Colonic mucosa (tissue), 4 donors: ENCODE measurements at places on chromosomes 4 and X. TPM values are rescaled to one million over a fixed set of nuclear protein-coding genes. Genes with fewer than 3 reads are reported as not detected.

Gene PAGE2
- not detected for total RNA-seq

Gene SYTL4
- total RNA-seq: 30.4 TPM

Gene ARFIP1
- total RNA-seq: 55.9 TPM

Gene MPP1
- total RNA-seq: 24.3 TPM

Gene MAGEC1
- total RNA-seq: not detected

Gene ZAR1
- not detected for total RNA-seq

- DNase-seq: no peak
These were observed 151.3 kb downstream of the GABRA3 start for GRCh38 chrX:152299787-152300186.

- DNase-seq: no peak
These were observed 506.1 kb downstream of the RPA4 start for GRCh38 chrX:97389761-97390192.

DNA sequence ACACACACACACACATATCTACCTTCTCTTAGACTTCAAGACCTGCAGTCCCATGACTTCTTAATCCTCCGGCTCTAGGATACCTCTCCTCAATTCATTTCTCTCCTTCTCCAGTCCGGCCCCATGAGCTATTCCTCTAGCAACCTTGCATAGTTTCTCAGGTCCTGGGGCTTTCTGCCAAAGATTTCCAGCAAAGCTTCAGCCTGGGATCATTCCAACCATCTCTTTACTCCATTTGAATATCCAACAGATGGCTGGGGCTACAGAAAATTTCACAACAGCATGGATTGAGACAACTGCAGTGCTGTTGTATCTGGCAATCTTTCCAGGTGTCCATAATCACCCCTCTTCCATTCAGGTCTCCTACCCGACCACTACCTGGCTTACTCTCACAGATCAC, 184.1 kb downstream of the DCHS2 start:
- DNase-seq: no peak

DNA sequence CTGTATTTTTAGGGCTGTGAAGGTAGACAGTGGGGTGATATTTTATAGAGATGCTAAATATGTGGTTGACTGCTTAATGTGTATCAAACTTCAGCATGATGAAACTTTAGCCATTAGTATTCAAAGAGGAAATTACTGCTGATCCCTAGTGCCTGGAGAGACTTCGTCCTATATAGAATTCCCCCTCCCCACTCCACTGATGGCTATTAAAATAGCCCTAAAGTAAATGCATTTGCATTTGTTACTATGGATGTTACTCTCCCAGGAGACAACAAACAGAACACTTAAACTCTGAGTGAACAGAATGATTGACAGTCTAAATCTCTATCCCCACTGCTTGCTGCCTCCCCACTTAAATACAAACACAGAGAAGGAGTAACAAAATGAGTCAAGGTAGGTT, 39.1 kb downstream of the ADGRL3 start:
- no peak for DNase-seq

- no peak for DNase-seq
These were observed 11.7 kb downstream of the MMRN1 start for GRCh38 chr4:89906316-89906715.

DNA sequence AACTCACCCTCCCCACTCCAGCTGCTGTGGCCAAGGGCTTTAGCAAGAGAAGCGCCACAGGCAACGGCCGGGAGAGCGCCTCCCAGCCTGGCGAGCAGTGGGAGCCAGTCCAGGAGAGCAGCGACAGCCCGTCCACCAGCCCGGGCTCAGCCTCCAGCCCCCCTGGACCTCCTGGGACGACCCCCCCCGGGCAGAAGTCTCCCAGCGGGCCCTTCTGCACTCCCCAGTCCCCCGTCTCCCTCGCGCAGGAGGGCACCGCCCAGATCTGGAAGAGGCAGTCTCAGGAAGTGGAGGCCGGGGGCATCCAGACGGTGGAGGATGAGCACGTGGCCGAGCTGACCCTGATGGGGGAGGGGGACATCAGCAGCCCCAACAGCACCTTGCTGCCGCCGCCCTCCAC, 11.2 kb upstream of the HGFAC start:
- no peak for DNase-seq

- no peak for DNase-seq
These were observed 56.3 kb downstream of the CCDC149 start for GRCh38 chr4:24856586-24856985.

- DNase-seq: no peak
These were observed 339.7 kb upstream of the HS3ST1 start for GRCh38 chr4:11768251-11768972.

DNA sequence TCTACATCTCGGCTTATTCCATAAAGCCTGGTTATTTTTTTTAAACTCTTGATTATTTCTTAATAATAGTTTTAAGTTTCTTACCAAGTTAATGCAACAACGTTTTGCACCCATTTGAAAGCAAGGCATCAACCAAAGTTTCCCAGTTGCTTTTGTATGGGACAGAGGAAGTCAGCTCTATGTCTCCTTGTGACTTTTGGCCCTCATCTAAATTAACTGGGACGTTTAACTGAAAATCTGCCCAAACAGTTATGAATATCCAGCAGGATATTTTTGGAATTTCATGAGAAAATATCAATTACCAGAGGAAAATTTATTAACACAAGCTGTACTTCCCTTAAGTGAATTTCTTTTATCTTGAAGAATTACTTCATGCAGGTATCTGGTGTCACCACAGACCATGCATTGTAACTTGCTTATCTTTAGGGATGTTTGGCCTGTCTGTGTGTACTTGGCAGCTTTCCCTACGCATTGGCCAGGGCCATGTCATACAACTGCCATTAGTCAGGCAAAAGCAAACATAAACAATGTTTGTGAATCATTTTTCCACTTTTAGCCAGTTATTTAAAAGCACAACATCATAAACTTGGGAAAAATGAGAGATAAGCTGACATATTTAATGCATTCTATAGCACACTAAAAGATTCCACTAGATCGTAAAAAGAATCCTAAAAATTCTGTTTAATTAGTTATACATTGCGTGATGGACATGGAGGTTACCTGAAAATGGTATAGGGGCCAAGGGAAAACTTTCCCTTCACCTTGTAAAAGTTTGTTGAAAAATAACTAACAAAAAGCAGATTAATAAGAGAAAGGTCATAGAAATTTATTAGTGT, 101.4 kb upstream of the PDE5A start:
- peak; percentile 79 for DNase-seq

GRCh38 chrX:40617566-40617965, 5.7 kb upstream of the MPC1L start:
- no peak for DNase-seq

DNA sequence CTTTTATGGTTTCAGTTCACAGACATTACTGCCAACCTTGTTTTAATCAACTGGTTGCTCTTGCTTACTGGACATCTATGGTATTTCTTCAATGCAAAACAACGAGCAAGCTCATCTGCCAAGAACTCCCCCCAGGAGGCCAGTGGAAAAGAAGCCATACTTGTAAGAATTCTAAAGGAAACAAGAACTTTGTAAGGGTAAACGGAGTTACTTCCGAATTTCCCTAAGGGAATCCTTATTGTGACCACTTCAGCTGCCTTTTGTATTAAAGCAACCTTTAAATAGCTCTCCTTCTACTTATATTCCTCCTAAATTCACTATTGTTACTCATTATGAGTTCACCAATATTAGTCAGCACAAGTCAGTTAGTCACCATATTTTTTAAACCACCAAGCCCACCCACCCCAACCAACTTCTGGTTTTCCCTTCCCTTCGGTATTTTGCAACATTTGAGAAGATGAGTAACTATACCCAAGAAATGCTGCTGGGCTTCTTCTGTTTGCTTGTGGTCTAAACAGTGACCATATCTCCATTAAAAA, 602.8 kb upstream of the DIPK2B start:
- DNase-seq: no peak

DNA sequence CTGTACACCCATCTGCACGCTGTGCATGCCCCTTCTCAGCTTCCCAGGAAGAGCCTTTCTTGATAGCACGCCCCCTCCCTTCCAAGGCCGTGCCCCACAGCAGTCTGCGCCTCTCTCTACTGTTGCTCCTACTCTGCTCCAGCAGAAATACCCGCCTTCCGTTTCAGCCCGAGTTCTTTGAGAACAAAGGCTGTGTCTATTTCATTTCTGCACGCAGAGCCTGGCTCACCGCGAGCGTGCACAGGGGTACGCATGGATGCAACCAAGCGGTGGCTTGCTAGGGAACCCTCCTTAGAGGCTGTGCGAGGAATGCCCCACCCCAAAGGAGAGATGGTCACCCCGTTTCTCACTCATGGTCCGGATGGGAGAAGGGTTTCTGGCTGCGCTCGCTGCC, 485 bp downstream of the AADAT start:
- DNase-seq: peak; percentile 42

DNA sequence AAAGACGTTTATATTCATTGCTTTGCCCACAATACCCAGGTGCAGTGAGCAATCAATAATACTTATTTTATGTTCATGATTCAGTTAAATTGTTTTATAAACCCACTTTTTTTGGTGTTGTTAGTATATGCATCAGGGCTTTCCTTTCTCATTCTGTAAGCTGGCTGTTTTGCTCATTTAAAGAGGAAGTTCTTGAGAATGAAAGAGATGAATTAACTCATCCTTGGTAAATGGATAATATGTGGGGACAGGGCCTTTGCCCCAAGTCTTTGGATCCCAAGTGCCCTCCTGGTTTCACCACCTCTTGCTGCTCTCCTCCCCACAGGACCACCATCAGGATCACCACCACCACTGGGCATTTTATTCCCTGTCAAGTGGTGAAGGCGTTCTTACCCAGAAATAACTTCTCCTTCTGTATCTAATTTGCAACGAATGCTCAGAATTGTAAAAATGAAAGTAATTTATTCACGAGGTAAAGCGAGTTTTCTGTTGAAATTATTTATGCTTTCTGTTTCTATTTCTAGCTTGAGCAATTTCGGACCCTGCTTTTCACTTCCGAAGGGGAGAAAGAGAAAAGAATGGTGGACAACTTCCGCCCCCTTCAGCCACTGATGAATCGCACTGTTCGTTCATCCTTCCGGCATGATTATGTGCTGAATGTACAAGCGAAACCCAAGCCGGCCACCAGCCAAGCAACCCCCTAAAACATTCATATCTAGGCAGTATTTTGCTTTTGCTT, 8.2 kb upstream of the ZRSR2 start:
- no peak for DNase-seq

- no peak for DNase-seq
These were observed 153.5 kb downstream of the CAMK2D start for GRCh38 chr4:113607998-113608397.

- DNase-seq: no peak
These were observed 9.7 kb downstream of the BOD1L1 start for GRCh38 chr4:13617801-13618200.

- no peak for DNase-seq
These were observed 129.3 kb upstream of the FAT1 start for GRCh38 chr4:186852964-186853391.

DNA sequence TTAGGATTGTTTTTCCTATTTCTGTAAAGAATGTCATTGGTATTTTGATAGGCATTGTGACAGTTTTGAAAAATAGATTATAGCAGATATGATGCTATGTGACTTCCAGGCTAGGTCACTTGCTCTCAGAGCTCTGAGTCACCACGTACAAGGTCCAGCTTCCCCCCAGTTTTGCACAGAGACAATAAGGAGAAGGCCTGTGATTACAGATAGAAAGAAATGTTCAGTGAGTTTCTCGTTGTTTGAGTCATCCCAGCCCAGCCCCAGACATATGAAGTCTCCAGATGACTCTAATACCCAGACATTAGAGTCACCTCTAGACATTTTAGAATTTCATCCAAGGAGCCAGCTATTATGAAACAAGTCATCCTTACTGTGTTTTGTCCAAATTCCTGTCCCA, 57.2 kb downstream of the MFAP3L start:
- DNase-seq: no peak
